CD4-positive, alpha-beta T cell treated with Interleukin-4 for 1 hour (primary cell): ENCODE measurements at places on chromosomes 2 and 18.

DNA sequence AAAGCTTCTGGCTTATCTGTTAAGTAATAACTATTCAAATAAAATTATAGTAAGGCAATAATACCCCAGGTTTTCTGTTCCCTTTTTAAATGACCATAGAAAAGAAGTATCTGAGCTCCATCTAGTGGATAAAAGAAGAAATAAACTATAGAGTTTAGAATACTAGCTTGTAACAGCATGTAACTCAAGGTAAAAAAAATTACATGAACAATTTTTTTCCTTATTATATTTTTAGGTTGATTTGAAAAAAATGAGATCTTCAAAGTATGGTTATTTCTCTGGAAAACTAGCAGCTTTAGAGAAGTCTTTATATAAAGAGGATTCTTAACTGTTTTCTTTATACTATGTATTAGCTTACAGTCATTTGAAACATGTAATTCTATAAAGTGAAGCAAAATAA is 58.1 kb downstream of the NCKAP1 start:
- no peak for DNase-seq

- no peak for DNase-seq
These were observed 73.8 kb downstream of the SPTBN1 start for GRCh38 chr2:54529935-54530334.

GRCh38 chr2:160473468-160474318 is 19.9 kb downstream of the RBMS1 start:
- no peak for DNase-seq

DNA sequence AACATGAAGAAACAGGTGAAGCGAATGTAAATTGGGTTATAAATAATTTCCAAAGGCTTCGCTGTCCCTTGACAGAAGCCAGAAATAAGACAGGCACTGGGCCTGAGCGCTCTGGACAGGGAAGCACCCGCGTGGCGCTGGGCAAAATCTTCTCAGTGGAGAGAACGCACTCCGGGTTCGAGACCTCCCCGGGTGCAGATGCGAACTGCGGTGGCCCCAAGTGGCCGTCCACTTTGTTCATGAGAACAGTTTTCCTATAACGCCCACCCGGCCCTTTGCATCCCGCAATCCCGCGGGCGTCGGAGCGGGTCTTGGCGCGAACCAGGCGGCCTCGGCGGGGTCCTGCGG is 651 bp upstream of the DPYSL5 start:
- DNase-seq: no peak
